ENCODE measurements at places on chromosomes 5 and 9.

- H3K4me3 ChIP-seq, result no peak overlapping the region
- peaks cover 6% of the 10 kb centered on the region for H3K27me3 ChIP-seq
- H3K4me1 ChIP-seq, result peaks cover 13% of the 10 kb centered on the region
- no peak overlapping the region for H3K27ac ChIP-seq
- DNase-seq, result no peak
- H3K36me3 ChIP-seq, result no peaks in the 10 kb centered on the region
Measured at GRCh38 chr5:93608855-93609254, 25.8 kb downstream of the NR2F1 start.

DNA sequence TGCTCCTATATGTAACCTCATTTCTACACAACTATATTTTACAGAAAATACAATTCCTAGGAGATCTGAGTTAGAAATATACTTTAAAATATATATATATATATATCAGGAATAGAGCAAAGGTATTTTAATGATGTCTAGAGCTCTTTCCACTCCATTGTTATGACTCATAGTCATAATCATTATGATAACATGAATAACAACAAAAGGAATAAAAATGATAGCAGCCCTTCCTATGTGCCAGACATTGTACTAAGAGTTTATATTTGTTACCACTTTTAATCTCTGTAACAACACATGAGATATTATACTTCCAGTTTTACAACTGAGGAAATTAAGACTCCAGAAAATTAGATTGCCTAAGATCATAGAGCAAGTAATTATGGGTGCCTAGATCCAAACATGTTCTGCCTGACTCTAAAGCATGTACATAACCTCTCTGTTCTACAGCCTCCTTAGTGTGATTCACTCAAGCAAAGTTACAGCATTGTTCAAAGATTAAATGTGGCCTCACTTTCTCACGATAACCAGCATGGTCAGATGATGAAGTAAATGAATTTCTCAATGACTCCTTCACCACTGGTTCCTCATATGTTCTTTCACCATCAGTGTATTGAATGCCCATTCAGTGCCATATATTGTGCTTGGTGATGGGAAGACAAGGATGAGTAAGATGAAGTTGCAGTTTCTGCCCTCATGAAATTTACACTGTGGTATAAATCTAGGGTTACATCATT lies 452.1 kb downstream of the EFNA5 start:
- no peaks in the 10 kb centered on the region for H3K27me3 ChIP-seq
- no peak overlapping the region for H3K27ac ChIP-seq
- DNase-seq, result no peak
- peaks cover 4% of the 10 kb centered on the region for H3K4me1 ChIP-seq

- no peak for DNase-seq
- no peak overlapping the region for H3K4me3 ChIP-seq
- no peaks in the 10 kb centered on the region for H3K4me1 ChIP-seq
- no peaks in the 10 kb centered on the region for H3K27me3 ChIP-seq
- no peaks in the 10 kb centered on the region for H3K36me3 ChIP-seq
Measured at GRCh38 chr5:30001826-30002225, 1191.7 kb upstream of the CDH6 start.

DNA sequence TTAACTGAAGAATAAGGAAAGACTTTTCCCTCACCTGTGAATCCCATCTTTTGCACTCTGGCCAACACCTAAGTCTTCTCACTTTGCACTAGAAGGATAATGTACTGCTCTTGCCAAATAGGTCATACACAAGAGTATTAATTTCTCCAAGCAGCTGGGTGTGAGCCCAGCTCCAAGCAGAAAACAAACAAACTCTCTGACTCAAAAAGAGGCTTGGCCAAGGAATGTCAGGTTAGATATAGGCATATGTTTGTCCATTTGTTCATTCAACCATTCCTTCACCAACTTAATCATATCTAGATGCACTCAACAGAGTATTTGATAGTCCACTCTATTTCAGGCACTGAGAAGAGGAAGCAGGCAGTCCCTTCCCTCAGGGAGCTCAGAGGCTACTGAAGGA lies 84.4 kb downstream of the HTR4 start:
- H3K4me1 ChIP-seq, result no peaks in the 10 kb centered on the region
- H3K4me3 ChIP-seq, result no peak overlapping the region
- no peaks in the 10 kb centered on the region for H3K36me3 ChIP-seq
- no peak for DNase-seq

DNA sequence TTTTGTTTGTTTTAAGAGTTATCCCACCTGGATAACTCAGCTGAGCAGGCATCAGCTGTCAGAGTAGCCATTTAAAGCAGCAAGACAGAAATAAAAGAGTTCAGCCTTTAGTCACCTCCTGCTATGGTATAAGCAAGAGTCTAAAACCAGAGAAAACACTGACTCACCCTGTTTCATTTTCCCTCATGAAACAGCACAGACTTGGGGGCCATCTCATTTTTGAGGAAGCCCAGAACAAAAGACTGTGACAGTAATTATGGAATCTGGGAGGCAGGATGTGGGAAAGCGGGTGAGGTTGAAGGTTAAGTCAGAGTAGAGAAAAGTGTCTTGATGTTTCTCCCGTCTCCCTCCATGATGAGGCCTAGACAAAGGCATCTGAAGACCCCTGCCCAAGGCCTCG lies 90.2 kb upstream of the FAM174A start:
- H3K4me1 ChIP-seq, result no peaks in the 10 kb centered on the region
- no peak overlapping the region for H3K4me3 ChIP-seq
- no peak overlapping the region for H3K27ac ChIP-seq
- DNase-seq, result no peak
- no peaks in the 10 kb centered on the region for H3K36me3 ChIP-seq
- H3K27me3 ChIP-seq, result no peaks in the 10 kb centered on the region

GRCh38 chr9:3826178-3826577 lies 300.4 kb upstream of the RFX3 start:
- no peak overlapping the region for H3K27ac ChIP-seq
- H3K4me3 ChIP-seq, result no peak overlapping the region
- H3K27me3 ChIP-seq, result no peaks in the 10 kb centered on the region
- no peak for DNase-seq

DNA sequence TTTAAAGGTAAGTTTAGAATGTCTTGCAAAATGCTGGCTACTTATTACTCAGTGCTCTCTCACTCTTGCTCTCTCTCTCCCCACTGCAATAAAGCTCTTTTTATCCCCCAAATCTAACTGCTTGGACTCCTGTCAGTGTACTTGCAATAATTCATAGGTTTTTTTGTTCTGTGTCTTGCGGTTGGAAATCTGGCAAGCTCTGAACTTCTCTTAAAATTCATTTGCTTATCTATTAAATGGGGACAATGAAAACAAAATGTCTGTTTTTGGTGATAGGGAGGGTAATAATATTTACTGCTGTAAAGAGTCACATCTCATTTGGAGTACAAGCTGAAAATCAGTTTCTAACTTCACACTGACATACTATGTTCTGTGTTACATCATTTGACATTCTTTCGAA lies 18.7 kb upstream of the OR13D1 start:
- no peak overlapping the region for H3K4me3 ChIP-seq
- no peak for DNase-seq
- no peak overlapping the region for H3K27ac ChIP-seq
- H3K27me3 ChIP-seq, result no peaks in the 10 kb centered on the region

GRCh38 chr5:154893381-154893780 lies 35.0 kb downstream of the CNOT8 start:
- no peak overlapping the region for H3K4me3 ChIP-seq
- H3K27me3 ChIP-seq, result no peaks in the 10 kb centered on the region
- no peak for DNase-seq

- H3K4me3 ChIP-seq, result no peak overlapping the region
- no peaks in the 10 kb centered on the region for H3K27me3 ChIP-seq
- H3K36me3 ChIP-seq, result no peaks in the 10 kb centered on the region
- no peak for DNase-seq
Measured at GRCh38 chr9:16524078-16524477, 346.4 kb downstream of the BNC2 start.

DNA sequence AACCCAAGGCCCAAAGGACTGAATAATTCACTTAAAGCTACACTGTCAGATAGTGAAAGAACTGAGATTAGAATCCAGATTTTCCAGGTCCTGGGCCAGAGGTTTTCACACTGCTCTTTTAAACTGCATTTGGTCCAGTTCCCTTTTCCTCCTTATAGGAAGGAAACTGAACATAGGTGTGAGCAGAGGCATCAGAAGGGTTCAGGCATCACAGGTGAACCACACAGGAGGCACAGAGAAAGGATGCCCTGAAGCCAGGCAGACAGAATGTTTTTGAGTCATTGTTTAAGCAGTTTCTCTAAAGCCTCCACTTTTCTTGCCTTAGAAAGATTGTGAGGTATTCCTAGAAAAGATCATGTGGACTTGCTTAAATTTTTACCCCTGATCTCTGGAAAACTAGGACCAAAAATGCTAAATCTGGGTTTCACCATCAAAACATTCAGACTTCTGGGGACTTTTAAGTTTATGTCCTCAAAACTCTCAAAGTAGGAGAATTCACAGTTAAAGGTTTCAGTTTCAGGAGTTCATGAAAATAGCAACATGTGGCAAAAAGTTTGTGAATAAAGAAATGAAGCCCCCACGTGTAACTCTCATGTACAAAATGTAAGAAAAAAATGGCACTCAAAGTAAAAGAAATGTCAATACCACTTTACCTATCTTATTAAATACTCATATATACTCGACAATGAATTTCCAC lies 386.1 kb downstream of the NTRK2 start:
- no peak for DNase-seq
- no peak overlapping the region for H3K27ac ChIP-seq
- H3K27me3 ChIP-seq, result no peaks in the 10 kb centered on the region
- H3K4me3 ChIP-seq, result no peak overlapping the region
- H3K4me1 ChIP-seq, result no peaks in the 10 kb centered on the region

DNA sequence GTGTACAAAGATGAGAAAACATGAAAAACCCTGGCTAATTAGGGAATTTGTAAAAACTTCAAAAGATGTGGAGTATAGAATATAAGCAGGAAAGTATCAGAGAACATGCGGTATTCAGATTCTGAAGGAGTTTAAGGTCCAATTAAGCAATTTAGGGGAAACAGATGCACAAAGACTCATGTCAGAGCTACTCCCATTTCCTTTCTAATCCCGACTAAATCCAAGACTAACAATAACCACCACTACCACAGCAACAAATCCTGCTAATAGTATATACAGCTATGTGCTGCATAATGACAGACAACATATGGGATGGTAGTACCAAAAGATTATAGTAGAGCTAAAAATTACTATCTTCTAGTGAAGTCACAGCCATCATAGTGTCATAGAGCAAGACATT lies 102.1 kb downstream of the LURAP1L start:
- no peak for DNase-seq
- no peak overlapping the region for H3K4me3 ChIP-seq
- no peak overlapping the region for H3K27ac ChIP-seq

GRCh38 chr5:94562327-94562971 lies 56.0 kb downstream of the KIAA0825 start:
- DNase-seq, result no peak
- no peaks in the 10 kb centered on the region for H3K4me1 ChIP-seq
- H3K4me3 ChIP-seq, result no peak overlapping the region
- no peaks in the 10 kb centered on the region for H3K27me3 ChIP-seq
- H3K27ac ChIP-seq, result no peak overlapping the region
- no peaks in the 10 kb centered on the region for H3K36me3 ChIP-seq

DNA sequence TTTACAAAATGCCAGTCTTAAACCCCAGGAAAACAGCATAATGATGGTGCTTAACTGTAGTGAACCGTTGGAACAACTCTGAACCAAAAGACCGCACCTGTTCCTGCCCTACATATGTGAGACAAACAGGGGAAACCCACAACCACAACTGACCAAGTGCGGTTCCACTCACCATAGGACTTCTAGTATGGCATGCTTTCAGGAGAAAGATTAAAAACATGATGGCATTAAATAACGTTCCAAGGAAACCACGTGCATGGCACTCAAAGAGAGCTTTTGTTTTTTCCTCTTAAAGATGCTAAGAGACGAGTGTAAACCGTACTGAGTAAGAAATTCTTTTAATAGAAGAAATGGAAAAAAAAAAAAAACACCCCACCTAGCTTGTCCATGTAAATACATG lies 119.8 kb downstream of the SSBP2 start:
- no peaks in the 10 kb centered on the region for H3K27me3 ChIP-seq
- H3K4me3 ChIP-seq, result no peak overlapping the region
- no peak for DNase-seq
- no peak overlapping the region for H3K27ac ChIP-seq
- H3K4me1 ChIP-seq, result peaks cover 5% of the 10 kb centered on the region

- DNase-seq, result no peak
- no peaks in the 10 kb centered on the region for H3K27me3 ChIP-seq
Measured at GRCh38 chr9:742104-742503, 99.4 kb upstream of the DMRT1 start.

- no peak overlapping the region for H3K27ac ChIP-seq
- peaks cover 5% of the 10 kb centered on the region for H3K4me1 ChIP-seq
- H3K36me3 ChIP-seq, result no peaks in the 10 kb centered on the region
- H3K4me3 ChIP-seq, result no peak overlapping the region
- no peak for DNase-seq
- no peaks in the 10 kb centered on the region for H3K27me3 ChIP-seq
Measured at GRCh38 chr5:178454821-178455479, 135.2 kb downstream of the COL23A1 start.

DNA sequence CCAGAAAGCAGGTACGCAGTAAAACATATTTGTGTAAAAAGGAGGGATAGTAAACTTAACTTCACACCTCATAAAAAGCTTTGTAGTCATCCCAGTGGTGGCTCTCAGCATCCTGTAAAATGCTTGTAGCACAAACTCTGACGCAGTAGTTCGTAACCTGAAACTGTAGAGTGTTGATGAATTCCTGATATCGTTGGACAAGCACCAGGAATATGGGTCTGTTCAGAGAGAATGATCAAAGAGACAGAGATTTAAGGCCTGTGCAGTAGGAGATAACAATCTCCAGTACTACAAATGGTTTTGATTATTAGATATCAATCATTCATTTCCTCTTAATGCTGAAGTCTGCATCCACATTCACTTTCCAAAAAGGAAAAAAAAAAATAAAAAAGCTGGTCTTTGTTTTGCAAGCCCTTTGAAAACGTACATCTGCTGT lies 148.5 kb downstream of the KIAA0825 start:
- H3K4me3 ChIP-seq, result no peak overlapping the region
- no peaks in the 10 kb centered on the region for H3K27me3 ChIP-seq
- DNase-seq, result no peak
- H3K4me1 ChIP-seq, result no peaks in the 10 kb centered on the region

DNA sequence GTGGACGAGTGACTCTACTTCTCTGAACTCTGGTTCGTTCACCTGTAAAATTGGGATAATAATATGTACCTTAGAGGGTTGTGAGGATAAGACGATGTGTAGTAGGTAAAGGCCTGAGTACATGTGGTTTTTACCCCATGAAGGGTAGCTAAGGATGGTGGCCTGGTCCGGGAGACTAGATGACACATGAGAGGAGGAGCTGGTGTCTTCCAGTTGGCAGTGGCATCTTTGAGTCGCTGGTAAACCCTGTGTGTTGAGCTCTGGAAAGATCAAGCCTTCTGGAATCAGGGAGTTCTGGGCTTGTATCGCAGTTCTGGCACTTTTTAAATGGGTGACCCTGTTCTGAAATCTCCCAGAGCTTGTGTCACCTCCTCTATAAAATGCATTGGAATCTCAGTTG lies 166.4 kb upstream of the ZNF618 start:
- H3K27me3 ChIP-seq, result no peaks in the 10 kb centered on the region
- H3K4me3 ChIP-seq, result no peak overlapping the region
- DNase-seq, result no peak
- peaks cover 47% of the 10 kb centered on the region for H3K4me1 ChIP-seq
- peak overlapping the region; percentile 68 for H3K27ac ChIP-seq
- no peaks in the 10 kb centered on the region for H3K36me3 ChIP-seq

- no peak for DNase-seq
- H3K27me3 ChIP-seq, result no peaks in the 10 kb centered on the region
- H3K4me1 ChIP-seq, result no peaks in the 10 kb centered on the region
- H3K27ac ChIP-seq, result no peak overlapping the region
- H3K36me3 ChIP-seq, result peaks cover 18% of the 10 kb centered on the region
Measured at GRCh38 chr5:150034662-150035061, 34.1 kb downstream of the HMGXB3 start.

All from esophagus squamous epithelium (tissue), 5 donors.